ENCODE measurements at places on chromosomes 12 and 14.

DNA sequence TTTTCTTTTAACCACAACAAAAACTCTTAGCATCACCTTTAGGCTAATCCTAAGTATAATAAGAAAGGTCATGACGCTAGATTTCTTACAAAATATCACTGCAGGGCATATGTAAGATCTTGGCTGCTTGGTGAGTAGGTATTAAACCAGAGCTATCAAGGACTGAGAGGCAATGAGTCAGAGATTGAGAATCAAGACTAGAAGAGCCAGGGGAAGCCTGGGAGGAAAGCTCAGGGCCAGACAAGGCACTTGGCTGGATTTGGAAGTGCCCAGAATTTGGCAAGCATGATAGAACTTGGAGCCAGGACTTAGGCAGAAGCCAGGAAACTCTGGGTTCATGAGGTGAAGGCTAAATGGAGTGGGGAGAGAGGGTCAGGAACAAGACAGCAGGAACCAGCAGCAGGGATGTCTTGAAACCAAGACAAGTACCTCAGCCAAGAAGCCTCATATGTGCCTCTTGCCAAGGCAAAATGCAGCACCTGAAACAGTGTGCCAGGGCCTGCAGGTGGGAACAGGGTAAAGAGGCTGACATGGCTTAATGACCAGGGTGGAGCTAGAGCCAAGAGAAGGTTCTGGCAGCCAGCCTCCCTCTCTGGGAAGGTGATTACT lies 49.9 kb downstream of the PTHLH start:
- no peak for DNase-seq

DNA sequence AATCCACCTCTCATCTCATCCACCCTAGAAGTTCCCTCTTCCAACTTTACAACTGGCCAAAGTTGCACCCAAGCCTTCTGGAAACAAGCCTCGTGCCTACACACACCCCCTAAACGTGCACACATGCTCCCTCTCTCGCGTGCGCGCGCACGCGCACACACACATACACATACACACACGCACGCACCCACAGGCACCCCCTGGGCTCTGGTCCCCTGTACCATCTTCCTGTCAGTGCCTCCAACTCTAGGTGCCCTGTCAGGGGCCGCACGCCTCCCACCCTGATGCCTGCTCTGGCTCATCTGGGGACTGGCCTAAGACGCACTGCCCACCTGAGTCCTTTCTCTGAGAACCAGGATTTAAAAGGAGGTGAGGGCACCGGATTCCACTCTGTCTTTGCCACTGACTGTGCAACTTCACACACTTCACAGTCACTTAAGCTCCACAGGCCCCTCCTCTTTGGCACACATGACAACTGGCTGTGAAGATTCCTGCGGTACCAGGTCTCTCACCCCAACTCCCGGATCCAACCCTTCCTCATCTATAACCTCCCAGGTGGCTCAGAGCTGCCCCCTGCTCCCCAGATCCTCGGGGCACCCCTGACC lies 45.5 kb downstream of the TESC start:
- no peak for DNase-seq

DNA sequence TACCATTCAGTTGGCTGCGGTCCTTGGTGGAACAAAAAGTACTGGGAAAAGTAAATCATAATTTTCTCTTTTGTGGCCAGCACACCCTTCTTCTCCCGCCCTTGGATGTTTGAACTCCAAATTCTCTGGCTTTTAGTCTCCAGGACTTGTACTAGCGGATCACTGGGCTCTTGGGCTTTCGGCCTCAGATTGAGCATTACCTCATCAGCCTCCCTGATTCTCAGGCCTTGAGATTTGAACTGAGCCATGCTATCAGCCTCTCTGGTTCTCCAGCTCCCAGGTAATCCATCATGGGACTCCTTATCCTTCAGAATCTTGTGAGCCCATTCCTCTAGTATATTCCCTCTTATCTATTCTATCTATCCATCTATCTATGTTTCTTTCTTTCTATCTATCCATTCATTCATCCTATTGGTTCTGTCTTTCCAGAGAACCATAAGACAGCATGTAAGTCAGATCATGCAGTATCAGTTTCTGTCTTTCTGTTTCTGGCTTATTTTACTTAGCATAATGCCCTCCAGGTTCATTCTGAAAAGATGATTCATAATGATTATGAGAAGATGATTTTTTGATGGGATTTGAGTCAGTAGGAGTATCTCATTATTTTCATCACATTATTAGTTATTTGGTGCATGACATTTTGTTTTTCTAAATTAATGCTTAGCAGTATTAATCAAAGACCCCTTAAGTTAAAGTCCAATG lies 814.9 kb downstream of the LRFN5 start:
- no peak for DNase-seq

DNA sequence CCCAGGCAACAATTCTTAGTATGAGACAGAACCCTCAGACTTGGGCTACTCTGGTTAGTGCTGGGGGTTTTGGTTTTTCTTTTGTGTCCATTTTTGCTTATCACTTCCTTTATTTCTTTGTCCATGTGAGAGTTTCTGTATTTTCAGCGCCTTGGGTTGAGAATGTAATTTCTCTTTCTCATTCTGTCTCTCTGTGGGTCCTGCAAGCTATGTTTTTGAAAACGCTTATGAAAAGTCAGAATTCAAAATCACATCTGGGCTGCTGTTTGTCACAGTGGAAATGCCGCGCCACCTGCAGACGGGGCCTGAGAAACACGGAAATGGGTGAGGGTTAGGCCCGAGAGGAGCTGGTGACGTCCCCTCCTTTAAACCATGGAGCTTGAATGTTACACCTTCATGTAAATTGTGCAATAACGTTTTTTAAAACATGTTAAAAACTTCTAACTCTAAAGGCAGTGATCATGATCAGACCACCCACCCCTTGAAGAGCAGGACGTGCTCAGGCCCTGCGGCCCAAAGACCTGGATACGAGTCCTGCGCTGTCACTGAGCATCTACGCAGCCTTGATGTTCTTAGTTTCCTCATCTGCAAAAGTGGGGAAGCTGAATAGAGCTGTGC lies 26.1 kb downstream of the JDP2 start:
- DNase-seq = peak; percentile 34

GRCh38 chr14:30354439-30354838 lies 204.5 kb upstream of the G2E3 start:
- DNase-seq = no peak
